ENCODE measurements at places on chromosomes 12 and 14.

DNA sequence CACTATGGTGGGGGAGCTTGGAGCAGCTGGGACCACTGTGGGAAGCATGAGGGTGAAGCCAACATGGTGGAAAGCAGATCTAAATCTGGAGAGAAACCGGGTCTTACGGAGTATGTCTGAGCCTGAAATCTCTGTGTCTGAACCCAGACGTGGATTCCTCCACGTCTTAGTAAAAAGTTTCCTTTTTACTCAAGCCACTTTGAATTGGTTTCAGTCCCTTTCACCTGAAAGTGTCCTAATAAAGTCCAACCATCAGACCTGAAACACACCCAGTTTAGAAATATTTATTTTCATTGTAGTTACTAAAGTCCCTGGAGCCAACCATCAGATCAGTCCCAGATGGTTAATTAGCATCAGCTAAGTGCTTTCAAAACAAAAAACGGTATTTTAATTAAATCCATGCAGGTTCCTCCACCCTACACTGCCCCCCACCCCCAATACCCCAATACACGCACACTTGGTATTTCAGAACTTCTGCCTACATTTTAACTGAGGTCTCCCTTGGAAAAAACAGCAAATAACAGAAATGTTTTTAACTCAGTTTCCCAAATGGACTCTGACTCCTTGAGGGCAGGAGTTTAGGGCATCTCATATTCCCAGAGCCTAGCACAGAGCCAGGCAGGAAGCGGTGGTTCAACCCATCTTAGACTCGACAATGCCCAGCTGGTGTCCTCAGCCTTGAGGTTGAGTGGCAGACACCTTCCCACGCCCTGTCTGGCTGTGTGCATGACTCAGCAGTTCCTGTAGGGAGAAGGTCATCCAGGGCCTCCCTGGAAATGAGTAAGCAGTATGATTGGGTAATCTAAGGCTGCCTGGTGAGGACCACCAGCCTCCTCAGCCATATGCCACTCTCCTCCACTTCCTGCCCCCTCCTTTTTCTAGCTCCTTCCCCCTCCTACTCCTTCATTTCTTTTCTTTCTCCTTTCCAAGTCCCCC is 175.8 kb downstream of the TTC8 start:
- DNase-seq, result no peak

DNA sequence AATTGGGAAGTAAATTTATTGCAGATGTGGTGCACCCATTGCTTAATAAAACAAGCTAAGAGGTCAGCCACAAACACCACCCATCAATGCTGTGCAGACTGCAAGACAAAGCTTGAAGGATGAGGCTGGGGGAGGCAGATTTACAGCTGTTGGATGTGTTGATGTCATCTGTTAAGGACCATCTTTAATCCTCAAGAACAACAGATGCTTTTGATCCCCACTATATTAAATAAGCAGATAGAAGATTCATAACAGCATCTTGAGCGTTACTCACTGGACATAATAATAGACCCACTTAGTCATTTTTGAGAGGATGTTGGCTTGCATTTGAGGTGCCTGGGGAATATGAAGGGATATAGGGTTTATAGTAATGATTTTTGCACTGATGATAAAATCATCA is 58.8 kb downstream of the GPR68 start:
- no peak for DNase-seq

- no peak for DNase-seq
These were observed 386.4 kb downstream of the TRHDE start for GRCh38 chr12:72658615-72659014.

DNA sequence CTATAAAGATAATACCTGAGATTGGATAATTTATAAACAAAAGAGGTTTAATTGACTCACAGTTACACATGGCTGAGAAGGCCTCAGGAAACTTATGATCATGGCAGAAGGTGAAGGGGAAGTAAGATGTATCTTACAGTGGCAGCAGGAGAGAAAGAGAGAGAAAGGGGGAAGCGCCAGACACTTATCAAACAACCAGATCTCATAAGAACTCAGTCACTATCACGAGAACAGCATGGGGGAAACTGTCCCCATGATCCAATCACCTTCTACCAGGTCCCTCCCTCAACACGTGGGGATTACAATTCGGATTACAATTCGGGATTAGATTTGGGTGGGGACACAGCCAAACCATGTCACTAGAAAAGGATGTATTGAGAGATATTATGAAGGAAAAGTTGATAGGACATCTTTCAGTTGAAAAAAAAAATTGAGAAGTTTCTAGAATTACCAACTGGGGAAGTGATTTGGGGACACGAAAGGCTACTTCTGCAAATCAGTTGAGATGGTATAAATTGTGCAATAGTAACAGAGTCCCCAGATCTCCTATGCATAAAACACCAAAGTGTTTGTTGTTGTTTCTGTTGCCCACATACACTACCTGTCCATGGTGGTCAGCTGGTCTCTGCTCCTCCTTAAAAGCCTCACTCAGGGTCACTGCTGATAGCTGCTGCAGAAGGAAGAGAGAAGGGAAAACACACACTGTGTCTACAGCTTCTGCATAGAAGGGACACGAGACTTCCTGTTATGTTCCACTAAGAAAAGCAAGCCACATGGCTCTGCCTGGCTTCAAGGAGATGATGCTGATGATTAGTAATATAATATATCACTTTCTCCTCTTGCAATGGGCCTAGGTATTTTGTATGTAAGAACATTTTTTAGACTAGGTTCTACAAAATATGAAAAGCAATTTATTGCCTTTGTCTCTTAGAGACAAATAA is 465.5 kb downstream of the PDZRN4 start:
- DNase-seq, result no peak

GRCh38 chr14:100345711-100346110 is 22.6 kb downstream of the SLC25A47 start:
- no peak for DNase-seq

GRCh38 chr12:42791399-42791798 is 201.9 kb upstream of the PRICKLE1 start:
- DNase-seq, result no peak

DNA sequence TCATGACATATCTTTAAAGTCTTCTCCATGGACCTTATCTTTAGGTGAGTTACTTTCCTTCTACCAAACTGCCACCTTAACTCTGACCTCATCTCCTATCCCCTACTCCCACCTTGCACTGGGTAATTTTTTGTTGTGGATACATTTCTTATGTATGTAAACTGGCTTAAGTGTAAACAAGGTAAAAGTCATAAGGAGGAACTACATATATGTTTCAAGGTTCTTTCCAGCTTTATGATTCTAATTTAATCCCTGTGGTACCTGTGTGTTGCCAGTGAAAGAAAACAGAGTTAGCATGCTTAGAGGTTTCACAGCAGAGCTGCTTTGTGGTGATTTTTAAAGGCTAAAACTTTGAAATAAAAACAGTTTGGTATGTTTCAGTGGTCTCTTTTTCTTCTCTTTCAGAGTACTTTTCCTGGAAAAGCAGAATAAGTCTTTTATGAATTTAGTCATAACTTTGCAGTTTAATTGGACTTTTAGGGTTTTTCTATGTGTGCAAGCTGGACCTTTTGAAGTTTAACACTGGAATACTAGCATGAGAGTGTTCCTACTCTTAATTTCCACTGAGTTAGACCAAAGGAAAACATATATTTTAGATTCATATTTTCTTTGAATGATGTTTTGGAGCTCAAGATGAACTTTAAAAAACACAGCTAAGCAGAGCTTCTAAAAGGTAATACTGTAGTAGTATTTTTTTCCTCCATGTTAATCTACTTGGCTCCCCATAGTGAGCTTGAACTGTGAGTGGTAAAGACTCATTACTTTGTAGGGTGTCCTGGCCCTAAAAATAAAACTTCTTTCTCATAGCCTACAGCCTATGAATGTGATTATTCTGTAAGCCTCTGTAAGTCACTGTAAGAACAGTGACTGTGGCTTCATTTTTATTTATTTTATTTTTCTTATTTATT is 105.4 kb downstream of the FUT8 start:
- DNase-seq, result no peak

GRCh38 chr12:71892059-71892458 is 46.6 kb upstream of the TPH2 start:
- DNase-seq, result no peak

DNA sequence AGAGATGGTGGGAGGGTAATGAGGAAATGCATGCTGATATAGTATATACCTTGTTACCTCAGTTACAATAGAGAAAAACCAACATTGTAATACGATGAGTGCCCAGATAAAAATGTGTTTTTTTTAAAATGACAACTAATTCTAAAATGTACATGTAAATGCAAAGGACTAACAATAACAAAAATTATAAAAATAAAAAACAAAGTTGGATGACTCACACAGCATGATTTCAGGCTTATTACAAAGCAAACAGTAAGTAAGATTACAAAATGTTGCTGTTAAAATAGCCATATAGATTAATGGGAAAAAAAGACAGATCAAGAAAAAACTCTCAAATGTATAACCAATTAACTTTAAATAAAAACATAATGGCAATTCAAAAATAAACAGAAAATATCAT is 1099.4 kb downstream of the FSCB start:
- DNase-seq, result no peak

DNA sequence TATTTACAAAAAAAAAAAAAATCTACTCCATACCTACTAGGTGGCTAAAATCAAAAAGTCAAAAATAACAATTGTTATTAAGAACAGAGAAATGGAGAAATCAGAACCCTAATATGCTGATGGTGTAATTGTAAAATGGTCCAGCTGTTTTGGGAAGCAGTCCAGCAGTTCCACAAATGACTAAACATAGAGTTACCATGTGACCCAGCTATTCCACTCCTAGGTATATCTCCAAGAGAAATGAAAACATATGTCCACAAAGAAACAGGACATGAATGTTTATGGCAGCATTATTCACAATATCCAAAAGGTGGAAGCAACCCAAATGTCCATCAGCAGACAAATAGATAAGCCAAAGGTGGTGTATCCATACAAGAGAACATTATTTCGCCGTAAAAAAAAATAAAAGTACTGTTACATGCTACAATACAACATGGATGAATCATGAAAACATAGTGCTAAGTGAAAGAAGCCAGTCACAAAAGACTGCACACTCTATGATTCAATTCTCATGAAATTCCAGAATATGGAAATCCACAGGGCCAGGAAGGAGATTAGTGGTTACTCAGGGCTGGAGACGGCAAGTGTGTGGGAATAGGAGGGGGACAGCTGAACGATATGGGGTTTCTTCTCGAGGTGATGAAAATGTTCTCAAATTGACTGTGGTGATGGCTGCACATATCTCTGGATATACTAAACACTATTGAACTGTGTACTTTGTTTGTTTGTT is 9.1 kb upstream of the DPF3 start:
- DNase-seq, result no peak

GRCh38 chr14:38716926-38717325 is 386.1 kb downstream of the SEC23A start:
- DNase-seq, result no peak

GRCh38 chr12:87274594-87275245 is 754.5 kb downstream of the C12orf50 start:
- DNase-seq, result no peak

GRCh38 chr14:79986251-79986650 is 225.1 kb downstream of the DIO2 start:
- no peak for DNase-seq

- DNase-seq, result no peak
These were observed 158.8 kb upstream of the PRMT8 start for GRCh38 chr12:3332188-3332587.

GRCh38 chr12:79555028-79555925 is 135.5 kb downstream of the PAWR start:
- DNase-seq, result no peak

DNA sequence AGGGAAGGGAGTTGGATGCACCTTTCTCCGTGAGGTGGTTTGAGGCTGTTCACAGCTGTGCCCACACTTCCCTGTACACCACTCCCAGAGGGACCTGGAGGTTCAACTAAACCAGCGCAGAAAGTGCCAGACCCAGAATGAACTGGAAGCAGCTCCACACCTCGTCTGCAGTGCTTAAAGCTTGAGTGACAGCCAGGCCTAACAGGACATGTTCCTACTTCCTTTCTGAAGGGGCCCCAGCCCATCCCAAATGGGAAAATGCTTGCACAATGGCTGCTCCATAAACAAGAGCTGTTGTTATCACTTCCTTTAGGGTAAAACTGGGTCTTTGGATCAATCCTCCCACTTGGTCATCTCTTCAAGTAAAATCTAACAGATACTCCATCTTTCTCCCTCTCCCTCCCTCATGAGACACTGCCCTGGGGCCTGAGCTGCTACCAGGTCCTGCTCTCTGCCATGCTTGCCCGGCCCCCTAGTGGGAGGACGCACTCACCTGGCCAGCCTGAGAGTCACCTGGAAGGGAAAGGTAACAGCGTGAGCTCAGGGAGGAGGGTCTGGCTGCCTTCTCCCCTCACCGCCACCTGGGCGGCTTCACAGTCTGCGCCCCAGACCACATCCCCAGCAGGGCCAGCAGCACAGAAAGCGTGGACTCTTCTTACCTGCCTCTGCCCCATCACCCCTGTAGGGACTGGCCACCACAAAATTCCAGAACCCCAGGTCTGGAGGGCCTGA is 33.5 kb downstream of the ISCA2 start:
- no peak for DNase-seq

DNA sequence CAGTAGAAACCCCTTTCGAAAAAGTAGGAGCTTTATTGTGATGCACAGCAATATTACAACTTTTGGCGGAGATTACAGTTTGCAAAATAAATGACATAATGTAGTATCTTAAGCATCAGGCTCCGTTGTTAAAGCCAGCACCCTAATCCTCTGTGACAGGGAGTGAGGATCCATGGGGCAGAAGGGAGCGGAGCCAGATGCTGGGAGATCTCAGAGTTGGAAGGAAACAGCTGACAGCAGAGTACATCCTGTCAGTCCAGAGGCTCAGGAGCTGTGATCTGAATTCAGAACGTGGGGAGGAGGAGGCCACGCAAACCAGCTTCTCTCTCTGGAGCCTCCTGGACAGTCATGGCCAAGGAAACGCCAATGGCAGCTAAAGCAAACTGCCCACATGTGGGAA is 55.7 kb downstream of the TMTC1 start:
- DNase-seq, result no peak

DNA sequence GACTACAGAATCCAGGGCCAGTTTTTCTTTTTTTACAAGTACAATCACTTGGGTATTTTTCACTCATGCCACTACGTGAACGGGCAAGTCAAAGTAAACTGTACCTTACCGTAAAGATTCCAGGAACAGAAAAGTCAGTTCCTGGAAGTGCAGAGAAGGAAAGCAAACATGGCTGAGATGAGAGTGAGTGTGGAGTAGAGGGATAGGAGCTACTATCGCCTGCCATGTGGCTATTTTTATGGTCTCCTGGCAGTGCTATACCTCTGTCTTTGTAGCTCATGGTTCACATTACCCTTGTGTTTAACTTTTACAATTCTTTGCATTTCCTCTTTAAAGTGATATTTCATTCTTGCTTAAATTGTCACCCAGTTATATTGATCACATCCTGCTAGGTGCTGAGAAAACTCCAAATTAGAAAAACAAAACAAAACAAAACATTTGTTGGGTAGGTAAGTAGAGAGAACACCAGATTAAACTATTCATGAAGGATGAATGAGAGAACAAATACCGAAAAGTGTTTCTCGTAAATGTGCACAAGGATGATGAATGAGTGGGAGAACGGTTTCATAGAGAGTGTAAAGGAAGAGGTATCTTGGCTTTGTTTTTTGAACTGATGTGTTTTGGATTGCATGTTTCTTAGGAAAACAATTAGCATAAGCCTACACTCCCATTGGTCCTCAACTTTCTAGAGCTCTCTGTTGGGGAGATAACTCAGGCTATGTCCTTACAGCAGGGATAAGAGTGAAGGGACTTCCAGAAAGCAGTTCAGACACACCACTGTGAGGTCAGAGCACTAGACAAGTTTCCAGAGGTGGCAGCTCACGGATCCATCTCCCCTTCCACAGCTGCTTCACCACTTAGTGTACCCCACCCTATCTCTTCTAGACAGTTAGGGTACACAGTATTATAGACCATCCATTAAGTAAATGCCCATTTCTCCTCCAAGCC is 163.7 kb downstream of the IPO8 start:
- no peak for DNase-seq

GRCh38 chr12:572532-572899 is 90.7 kb downstream of the NINJ2 start:
- no peak for DNase-seq

Measured in activated naive CD4-positive, alpha-beta T cell (primary cell).